ENCODE measurements at places on chromosomes 3 and 15.

DNA sequence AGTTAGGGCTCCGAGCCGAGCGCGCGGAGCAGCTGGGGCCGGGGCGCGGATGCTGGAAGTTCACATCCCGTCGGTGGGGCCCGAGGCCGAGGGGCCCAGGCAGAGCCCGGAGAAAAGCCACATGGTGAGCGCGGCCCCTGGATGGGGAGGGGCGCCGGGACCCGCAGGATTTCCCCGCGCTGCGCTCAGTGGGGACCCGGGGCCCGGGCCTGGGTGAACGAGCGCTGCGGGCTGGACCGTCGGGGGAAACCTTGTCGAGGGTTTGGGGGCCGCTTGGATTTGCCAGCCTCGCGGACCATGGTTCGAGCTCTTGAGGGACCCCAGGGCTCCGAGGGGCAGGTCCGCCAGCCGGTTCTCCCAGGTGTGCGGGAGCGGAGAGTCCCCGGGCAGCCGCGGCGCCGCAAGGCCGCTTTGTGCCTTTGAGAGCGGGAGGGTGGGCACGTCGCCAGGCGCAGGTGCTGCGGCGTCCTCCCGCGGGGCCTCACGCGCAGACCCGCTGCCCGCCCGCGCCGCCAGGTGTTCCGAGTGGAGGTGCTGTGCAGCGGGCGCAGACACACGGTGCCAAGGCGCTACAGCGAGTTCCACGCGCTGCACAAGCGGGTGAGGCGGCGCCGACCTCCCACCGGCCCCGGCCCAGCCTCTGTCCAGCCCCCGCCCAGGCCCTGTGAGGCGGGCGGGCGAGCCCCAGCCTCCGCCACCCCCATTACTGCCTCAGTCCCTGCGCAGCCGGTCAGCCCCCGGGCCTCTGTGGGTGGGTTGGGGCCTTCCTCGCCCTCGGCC lies at the start of gene SNX22:
Gene SNX22 (plus strand): TSS at position 5 of the 780 bp plus-strand sequence. CDS start 45 bp downstream, at position 50.
- peak; percentile 38 for DNase-seq

GRCh38 chr3:113251817-113252216 lies 40.5 kb downstream of the BOC start:
- no peak for DNase-seq

- no peak for DNase-seq
Measured at GRCh38 chr15:32717426-32718226, at the start of gene GREM1. Gene GREM1, plus strand, starts transcription at chr15:32718004. Its CDS starts 12,687 bp downstream, at chr15:32730691.

DNA sequence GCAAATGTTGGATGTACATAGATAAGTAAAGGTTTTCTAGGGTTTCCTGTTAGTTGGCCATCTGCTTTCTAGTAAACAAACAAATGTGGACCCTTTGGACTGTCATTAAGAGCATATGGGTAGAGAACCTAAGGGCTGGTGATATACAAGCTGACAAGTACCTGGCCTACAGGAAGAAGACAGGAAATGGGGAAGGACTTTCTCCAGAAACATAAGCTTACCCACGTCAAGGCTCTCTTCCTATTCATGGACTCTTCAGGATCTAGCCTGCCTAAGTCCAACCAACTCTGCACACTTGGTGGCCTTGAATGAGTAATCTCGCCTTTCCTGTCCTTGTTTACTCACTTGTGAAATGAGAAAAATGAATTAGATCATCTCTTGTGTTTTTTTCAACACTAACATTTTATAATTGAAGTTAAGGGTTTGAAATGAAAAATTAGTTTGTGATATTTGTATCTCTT lies 22.2 kb upstream of the GOLIM4 start:
- peak; percentile 34 for DNase-seq

DNA sequence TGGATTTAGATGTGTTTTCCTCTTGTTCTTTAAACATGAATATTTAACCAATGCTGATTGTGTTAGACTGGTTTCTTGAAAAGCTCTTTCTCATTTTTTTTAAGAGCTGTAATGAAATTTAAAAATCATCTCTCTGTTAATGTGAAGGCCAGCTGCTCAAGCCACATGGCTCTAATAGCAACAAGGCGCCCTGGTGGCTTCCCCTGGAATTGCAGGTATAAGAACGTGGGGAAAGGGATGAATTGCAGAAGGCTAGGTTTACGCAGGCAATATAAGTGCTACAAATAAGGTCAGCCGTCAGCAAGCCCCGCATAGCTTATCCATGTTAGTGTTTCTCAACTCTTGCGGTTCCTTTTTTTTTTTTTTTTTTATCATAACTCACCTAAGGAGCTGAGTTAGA lies 108.5 kb downstream of the SAMMSON start:
- peak; percentile 62 for DNase-seq

GRCh38 chr15:42832576-42832975 lies 88.0 kb downstream of the TTBK2 start:
- no peak for DNase-seq
